ENCODE measurements at places on chromosomes 11 and 22.

GRCh38 chr11:25734591-25735211 is 597.2 kb upstream of the ANO3 start:
- no peak for DNase-seq

- no peak for DNase-seq
Observed at GRCh38 chr11:61910187-61911127, 6.9 kb downstream of the RAB3IL1 start.

DNA sequence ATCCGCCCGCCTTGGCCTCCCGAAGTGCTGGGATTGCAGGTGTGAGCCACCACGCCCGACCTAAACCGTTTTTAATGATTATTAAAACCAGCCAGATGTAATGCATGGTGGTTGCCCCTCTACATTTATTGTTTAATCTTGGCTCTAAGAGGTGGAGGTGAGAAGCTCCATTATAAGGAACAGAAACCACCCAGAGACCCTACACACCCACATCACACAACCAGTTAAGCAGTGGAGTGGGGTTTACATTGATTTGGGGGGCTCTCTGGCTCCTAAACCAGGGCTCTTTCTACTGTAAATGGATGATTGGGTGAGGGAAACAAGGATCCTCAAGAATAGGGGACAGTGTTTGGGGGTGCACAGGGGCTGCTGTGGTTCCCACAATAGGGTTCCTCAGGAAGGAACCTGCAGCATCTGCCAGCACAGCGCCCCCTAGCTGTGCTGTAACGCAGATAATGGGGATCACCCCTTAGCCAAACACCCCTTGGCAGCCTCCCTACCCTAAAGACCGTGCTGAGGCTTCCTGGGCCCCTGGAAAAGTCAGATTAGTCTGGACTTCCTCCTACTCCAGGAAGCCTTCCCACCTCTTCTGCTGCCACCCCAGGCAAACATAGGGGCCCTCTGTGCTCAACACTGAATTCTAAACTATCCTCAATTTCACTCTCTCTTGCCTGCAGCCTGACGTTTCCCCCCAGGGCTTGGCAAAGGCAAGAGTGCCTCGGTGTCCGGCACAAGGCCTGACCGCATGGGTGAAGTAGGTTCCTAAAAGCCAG is 2.4 kb downstream of the MPST start:
- peak; percentile 83 for DNase-seq

GRCh38 chr11:126917531-126918204 is 82.9 kb downstream of the KIRREL3 start:
- DNase-seq, result peak; percentile 19

DNA sequence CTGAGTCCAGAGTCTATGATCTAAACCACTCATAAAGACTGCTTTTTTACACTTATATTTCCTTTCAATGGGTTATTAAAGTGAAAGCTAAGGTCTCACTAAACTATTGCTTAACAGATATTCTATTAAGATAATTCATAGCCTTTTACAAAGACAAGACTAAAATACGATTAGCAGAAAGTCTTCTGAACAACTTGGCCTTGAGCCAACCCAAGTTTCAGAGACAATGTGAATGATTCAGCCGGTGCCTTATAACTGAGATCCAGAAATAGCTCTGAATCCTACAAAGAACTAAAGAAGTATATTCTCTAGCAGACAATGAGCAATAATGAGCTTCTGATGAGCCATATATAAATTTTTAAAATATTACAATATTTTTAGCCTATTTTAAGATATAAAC is 41.5 kb upstream of the CARD18 start:
- peak; percentile 77 for DNase-seq

- no peak for DNase-seq
Observed at GRCh38 chr11:109490953-109491635, 69.1 kb downstream of the C11orf87 start.

DNA sequence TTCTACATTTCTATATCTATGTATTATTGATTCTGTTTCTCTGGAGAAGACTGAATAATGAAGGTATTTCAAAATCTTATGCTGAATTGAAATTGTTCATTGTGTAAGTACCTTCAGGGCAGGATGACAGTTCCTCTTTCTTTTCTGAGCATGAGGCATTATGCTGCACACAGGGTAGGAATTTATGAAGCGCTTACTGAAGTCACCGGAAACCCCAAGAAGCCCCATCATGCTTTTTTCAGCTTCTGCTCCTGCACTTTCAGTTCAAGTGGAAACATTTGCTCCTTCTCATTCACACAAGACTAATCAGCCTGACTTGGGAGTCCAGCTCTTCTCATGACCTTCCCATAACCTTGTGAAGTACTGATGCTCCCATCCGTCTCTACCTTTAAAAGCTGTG is 314.7 kb upstream of the SORL1-AS1 start:
- peak; percentile 85 for DNase-seq

- DNase-seq, result no peak
Observed at GRCh38 chr22:45320357-45320976, 10.7 kb downstream of the FAM118A start.

DNA sequence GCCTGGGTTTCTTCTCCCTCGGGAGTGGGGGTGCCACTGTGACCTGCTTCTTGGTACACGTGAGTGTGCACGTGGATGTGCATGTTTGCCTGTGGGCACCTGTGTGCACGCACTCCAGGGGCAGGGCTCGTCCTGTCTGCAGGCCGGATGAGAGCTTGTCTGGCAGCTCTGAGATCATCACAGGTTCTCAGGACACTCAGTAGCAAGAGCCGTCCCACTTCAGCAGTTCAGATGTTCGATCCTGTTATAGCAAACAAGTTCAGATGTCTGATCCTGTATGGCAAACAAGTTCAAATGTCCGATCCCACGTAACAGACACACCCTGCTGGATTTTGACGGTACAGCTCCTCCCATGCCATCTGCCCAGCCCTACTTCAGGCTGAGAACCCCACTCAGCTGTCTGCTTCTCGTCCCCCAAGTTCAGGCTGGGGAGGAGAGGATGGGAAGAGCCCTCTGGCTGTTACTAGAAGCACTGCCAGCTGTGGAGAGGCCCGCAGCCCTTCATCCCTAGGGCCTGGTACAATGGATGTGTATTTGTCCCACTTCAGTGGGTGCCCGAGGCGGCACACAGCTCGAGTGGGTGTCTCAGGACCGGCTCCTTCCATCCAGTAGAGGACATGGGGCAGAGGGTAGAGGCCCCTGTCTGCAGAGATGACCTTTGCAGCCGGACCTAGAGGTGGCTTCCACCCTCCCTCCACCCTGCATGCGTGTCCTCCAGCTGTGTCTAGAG is 1126.9 kb downstream of the BRD1 start:
- no peak for DNase-seq

- no peak for DNase-seq
Observed at GRCh38 chr22:19118329-19118880, 3.8 kb downstream of the DGCR2 start.

Data from suppressor macrophage treated with lipopolysaccharide for 1 hour (primary cell).